H54 (cell line): ENCODE measurements at places on chromosomes 12 and 14.

GRCh38 chr14:27387463-27387862 lies 789.6 kb upstream of the NOVA1 start:
- no peak for DNase-seq

- DNase-seq, result no peak
Measured at GRCh38 chr12:49545815-49546214, 7.0 kb downstream of the KCNH3 start.

- DNase-seq, result no peak
Measured at GRCh38 chr14:56211844-56212243, 93.6 kb downstream of the PELI2 start.

- no peak for DNase-seq
Measured at GRCh38 chr12:124613151-124613585, 45.8 kb upstream of the NCOR2 start.

DNA sequence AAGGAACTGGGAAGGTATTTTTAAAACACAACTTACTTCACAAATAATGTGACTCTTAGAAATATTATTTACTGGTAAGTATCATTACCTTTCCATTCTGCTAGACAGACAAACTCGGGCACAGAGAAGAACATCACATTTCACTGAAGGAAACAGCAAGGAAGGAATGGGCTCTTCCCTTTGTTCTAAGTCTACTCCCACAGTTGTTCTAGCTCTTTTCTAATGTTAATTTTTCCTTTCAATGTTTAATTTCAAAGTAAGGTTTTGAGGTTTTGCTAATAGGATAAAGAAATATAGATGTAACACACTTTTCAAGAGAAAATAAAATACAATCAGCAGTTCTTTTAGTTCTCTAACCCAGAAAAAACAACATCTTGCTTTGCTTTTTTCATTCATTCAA lies 7.0 kb downstream of the NID2 start:
- no peak for DNase-seq

DNA sequence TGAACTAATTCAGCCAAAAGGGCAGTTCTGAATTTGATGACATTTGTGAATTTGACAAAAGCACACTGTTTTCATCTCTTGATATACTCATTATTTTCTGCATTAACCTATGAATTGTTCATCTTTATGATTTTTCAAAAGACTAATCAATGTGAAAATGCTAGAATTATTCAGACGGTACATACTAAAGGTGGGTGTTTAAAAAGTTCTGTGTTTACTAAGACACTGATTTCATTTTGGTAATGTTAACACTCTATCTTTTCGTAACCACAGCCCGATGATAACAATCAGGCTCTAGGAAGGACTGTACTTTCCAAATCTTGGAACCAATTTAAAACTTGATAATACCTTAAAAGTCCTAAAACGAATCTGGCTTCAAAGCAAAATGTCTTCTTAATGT lies 9.4 kb downstream of the AKAP5 start:
- no peak for DNase-seq

- no peak for DNase-seq
Measured at GRCh38 chr12:57640175-57641042, 7.4 kb upstream of the B4GALNT1 start.

- DNase-seq, result no peak
Measured at GRCh38 chr12:74031045-74031444, 506.6 kb upstream of the ATXN7L3B start.

DNA sequence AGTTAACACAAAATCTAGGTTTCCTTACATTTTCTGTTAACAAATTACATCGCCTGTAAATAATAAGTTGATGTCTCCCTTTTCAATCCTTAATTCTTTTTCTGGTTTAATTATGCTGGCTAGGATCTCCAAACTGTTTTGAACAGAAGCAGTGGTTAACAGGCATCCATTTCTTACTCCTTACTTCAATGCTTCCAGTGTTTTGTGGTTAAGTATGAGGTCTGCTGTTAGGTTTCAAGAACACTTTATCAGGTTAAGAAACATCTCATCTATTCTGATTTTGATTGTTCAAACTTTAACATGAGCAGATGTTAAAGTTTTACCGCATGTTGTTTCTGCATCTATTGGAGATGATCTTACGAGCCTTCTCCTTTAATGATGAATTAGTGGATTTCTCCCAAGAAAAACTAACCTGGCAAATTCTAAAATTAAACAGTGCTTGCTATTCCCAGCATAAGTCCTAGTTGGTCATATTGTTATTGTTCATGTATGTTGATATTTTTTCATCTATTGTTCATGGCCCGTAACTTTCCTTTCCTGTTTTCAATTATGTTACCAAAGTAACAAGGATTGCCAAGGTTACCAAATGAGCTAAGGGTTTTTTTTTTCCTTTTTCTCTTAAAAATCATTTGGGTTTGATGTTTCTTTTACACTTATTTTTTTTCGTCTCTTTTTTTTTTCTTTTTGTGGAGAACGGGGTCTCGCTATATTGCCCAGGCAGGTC lies 33.4 kb downstream of the POLE start:
- no peak for DNase-seq

GRCh38 chr14:38137005-38137404 lies 70.7 kb upstream of the SSTR1 start:
- no peak for DNase-seq

- no peak for DNase-seq
Measured at GRCh38 chr14:90103808-90104207, 42.0 kb downstream of the KCNK13 start.
